IPS DF 6.9 (cell line): ENCODE measurements at places on chromosomes 2 and 18.

GRCh38 chr2:207879536-207879935 lies 109.8 kb upstream of the FZD5 start:
- no peak for DNase-seq

DNA sequence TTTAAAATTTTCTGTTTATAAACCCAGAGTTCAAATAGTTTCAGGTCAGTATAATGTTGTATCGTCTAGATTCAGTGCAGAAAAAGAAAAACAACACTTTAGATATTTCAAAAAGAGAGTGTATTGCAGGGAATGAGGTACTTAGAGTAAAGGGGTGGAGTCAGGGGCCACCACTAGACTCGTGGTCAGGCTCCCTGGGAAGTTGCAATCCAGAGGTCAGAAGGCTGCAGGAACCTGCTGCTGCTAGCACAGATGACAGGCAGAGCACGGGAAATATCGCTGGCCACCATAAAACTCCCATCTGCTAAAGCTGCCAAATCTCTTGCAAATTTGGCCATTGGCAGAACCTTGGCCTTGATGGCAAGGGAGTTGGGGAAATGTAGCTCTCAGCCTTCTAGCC lies 64.6 kb downstream of the THNSL2 start:
- no peak for DNase-seq

DNA sequence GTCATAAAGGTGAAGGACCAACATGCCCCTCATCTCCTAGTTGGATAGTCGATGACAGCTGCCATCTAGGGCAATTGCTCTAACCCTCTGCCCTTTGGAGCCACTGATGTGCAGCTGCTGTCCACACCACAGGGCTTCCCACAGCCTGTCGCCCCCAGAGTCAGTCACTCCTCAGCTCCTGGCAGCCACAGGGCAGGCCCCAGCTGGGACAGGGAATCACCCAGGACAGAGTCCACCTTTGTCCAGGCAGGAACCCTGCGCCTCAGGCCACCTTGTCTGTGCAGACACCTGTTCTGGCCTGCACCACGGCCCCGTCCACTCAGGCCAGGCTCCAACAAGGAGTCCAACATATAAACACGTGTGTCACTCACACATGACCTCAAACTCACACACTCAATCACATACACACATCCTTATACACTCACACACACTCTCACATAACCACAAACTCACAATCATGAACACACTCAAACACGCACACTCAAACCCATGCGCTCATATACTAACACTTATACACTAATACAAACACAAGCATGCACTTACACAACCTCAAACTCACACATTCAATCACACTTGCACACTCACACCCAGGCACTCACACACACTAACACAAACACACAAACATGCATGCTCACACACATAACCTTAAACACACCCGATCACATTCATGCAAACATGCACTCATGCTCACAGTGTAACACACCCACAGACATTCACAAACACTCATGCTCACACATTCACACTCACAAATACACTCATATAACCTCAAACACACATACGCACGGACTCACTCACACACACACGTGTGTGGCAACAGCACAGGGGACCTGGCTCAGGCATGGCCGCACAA lies 29.7 kb downstream of the HDAC4 start:
- no peak for DNase-seq

- DNase-seq, result no peak
Observed at GRCh38 chr2:99111236-99111635, 30.3 kb upstream of the C2orf15 start.
